ENCODE measurements at places on chromosomes 1 and 21.

GRCh38 chr1:35748326-35748725 lies 21.5 kb downstream of the CLSPN start:
- DNase-seq, result no peak

GRCh38 chr21:42711667-42712066 lies 58.2 kb downstream of the PDE9A start:
- no peak for DNase-seq

- no peak for DNase-seq
These were observed 54.4 kb upstream of the SYT6 start for GRCh38 chr1:114208106-114208505.

- DNase-seq, result no peak
These were observed 217.4 kb upstream of the KCNK2 start for GRCh38 chr1:214864896-214865688.

GRCh38 chr1:20696397-20697333 lies 21.1 kb downstream of the KIF17 start:
- DNase-seq, result peak; percentile 84

- DNase-seq, result no peak
These were observed 66.1 kb upstream of the AKT3 start for GRCh38 chr1:243916160-243916559.

DNA sequence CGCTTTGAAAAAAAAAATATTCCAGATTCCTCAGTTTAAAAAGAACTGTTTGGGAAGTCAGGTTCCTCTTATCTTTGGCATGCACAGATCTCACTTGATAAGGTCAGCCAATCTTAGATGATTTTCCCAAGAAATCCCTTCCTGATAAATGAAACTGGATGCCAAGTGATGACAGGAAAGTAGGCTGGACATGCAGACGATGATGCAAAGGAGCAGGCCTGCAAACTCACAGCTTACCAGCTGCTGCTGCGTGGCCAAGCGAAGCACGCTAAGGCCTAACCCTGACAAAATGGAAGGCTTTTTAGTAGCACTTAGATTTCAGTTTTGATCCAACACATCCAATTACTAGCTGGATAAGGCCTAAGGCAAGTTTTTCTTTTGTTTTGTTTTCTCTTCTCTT lies 10.1 kb downstream of the TADA1 start:
- no peak for DNase-seq

DNA sequence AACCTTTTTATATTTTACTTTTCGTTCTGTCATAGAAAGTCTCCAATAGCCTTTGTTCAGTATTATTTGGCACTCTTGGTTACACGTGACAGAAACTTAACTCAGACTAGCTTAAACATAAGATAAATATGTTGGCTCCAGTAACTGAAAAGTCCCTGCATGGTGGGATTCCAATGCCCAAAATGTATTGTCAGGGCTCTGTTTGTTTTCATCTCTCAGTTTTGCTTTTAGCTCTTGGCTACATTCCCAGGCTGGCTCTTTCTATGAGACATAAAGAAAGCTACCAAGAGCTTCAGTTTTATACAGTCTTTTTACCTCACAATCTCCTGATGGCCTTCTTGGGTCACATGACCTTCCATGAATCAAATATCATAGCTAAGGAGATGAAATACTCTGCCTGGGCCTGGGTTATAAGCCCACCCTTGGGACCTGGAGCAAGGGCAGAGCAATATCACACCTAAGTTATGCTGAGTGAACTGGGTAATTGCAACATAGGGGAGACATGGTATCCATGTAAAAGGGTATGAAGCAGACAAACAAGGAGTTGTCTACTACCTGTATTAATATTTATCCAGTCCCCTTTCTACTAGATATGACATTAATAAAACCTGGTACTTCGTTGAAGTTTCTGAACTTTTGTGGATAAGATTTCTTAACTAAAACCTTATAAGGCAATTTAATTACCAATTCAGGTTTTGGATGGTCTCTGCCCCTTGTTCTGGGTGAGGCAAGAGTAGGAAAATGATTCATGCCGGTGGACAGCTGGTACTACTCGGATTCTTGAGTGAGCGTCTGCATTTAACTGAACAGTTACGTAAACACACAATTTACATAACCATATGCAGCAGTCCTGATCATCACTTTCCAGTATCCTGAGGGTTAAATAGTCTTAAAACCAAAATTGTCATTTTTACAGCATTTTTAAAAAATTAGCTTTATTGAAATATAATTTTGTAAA lies 442.3 kb downstream of the GPATCH2 start:
- DNase-seq, result no peak

DNA sequence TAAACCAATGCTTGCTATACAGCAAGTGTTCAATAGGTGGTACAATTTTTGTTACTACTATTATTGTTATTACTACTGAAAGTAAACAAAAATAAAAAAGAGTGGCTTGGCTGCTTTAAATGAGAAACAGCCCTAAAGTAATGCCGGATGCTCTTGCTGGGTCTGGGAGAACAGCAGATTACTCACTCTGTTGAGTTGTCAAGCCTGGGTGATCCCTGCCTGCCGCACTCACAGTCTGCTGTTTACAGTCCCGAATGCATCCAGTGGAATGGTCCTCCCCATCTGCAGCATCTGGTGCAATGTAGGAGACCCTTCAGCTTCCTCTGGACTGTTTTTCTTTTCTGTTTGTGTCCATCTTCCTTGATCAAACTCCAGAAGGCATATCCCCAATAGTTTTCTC lies 102.7 kb upstream of the IVNS1ABP start:
- no peak for DNase-seq

- no peak for DNase-seq
These were observed 13.2 kb upstream of the SEC16B start for GRCh38 chr1:177983077-177983476.

DNA sequence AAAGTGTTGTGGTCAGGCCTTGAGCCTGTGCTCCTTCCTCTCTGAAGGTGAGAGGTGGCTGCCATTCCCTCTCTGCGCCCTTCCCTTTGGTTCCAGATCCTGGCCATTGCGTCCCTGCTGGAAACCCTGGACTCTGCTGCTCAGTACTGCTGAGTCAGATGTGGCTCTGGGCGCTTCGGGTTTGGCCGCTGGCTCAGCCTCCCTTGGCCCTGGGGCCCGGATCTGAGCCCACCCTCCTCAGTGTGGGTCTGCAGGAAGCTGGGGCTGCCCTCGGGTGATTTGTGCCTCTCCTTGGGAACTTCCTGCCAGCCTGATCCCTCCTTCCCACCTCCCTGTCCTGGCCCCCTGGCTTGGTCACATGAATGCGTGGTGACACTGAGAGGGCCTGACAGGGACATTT lies 32.2 kb downstream of the QSOX1 start:
- no peak for DNase-seq

- no peak for DNase-seq
These were observed 4.2 kb downstream of the S100A12 start for GRCh38 chr1:153371231-153371630.

- DNase-seq, result no peak
These were observed 101.5 kb upstream of the RUNX3 start for GRCh38 chr1:25031601-25031965.

- no peak for DNase-seq
These were observed 150.3 kb upstream of the SPAG17 start for GRCh38 chr1:118335331-118335732.

GRCh38 chr21:14734191-14734590 lies 188.1 kb upstream of the SAMSN1 start:
- peak; percentile 68 for DNase-seq

DNA sequence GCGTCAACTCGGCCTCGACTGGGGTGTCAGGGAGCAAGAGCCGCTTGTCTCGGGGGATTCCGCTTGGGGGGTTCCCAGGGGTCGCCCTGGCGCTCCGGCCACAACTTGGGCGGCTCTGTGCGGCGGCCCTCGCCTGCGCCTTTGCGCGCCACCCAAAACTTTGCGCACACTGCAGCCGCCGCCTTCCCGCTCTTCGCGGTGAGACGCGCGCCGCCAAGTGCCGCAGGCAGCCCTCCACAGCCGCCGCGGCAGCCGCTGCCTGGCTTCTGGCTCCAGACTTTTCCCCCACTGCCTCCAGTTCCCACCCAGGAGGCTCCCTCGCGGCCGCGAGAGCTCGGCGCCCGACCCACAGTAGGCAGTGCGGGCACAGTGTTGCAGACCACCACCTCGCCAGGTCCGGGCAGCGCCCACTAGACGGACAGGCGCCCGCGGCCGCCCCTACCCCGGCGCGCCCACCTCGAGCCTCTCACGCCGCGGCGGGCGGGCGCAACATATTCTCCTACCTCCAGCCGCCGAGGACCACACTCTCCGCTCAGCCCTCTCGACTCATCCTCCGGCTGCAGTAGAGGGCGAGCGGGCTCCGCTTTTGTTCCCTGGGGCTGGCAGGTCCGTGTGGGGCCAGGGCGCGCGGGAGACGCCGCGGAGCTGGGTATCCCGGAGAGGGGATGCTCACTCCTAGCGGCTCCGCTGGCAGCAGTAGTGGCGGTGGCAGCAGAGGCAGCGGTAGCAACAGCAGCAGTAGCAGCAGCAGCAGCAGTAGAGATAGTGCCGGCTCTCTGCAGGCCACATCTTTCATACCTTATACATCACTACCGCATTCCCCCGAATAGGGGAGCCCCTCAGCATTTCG lies 296.6 kb downstream of the OMA1 start:
- DNase-seq, result no peak

- no peak for DNase-seq
These were observed 12.6 kb downstream of the TINAGL1 start for GRCh38 chr1:31588751-31589515.

GRCh38 chr1:151968058-151968457 lies 25.6 kb downstream of the S100A10 start:
- DNase-seq, result peak; percentile 58

DNA sequence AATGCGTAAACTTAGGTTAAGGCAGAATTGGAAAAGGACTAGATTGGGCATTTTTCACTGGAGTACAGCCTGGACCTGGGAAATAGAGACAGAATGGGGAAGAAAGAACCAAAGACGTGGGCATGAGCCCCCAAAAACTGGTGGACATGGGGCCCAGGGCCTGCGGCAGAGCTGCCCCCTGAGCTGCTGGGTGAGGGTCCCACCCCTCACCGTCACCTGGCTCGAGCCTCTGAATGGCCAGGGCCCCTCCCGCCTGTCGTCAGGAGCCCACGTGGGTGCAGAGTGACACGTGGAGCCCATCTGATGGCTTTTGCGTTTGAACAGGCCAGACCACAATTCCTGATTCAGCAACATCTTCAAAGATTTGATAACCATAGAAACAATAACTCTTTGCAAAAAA lies 360.9 kb upstream of the VAMP3 start:
- no peak for DNase-seq

- DNase-seq, result no peak
These were observed 5.8 kb downstream of the CAPZB start for GRCh38 chr1:19479351-19480120.

GRCh38 chr1:33710967-33711366 lies 152.9 kb upstream of the HMGB4 start:
- DNase-seq, result no peak

- DNase-seq, result no peak
These were observed 3.0 kb upstream of the SESN2 start for GRCh38 chr1:28256197-28256827.

DNA sequence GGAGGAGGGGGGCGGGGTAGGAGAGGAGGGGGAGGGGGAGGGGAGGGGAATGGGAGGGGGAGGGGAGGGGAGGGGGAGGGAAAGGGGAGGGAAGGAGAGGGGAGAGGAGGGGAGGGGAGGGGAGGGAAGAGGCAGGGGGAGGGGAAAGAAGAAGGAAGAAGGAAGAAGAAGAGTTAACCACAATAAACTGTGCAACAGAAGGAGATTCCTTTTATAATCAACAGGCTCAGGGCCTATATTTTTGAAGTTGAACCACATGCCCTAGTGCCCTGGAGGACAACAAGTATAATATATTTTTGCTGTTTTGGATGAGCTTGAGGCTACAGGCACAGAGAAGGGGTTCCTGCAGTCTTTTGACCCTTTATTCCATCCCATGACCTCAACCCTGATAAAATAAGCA lies 228.2 kb upstream of the IRF2BP2 start:
- no peak for DNase-seq

DNA sequence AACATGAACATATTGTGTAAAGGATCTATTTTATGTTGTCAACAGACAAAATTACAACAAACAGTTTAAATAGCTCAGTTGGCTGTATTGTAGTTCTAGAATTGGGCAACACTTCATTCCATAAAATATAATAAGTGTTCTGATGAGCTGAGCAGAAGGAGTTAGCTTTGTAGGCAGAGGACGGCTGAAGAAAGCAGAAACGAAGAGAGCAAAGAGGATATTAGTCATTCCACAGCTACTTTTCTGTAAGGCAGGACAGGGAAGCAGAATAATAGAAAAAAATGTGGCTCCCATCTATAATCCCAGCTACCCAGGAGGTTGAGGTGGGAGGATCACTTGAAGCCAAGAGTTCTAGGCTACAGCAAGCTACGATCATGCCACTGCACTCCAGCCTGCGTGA lies 20.2 kb upstream of the IVNS1ABP start:
- DNase-seq, result peak; percentile 76

- no peak for DNase-seq
These were observed 6.6 kb downstream of the NID1 start for GRCh38 chr1:236058141-236058934.
